ENCODE measurements at places on chromosomes 13 and 19.

GRCh38 chr13:24357756-24358155, 48.4 kb downstream of the C1QTNF9 start:
- no peak for ATAC-seq

GRCh38 chr13:80276371-80277289, 64.3 kb downstream of the SPRY2 start:
- no peak for ATAC-seq

DNA sequence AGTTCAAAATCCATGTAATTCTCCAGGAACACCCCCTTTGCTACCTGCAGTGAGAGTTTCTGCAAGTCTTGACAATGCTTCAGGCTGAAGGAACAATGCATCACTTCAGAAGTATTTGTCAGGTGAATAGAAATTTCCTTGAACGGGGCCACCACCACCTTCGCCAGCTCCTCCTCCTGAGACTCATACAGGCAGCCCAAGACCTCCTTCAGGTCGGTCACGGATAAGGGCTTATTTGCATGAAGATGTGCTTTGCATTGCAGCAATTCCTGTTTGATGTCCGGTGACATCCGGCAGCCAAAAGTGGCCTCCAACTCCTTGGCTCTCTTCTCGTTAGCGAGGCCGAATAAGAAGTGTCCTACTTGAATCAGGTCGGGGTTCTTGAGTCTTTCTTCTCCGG, 8.4 kb downstream of the NLRP7 start:
- ATAC-seq: no peak

- ATAC-seq: no peak
These were observed 35.3 kb downstream of the CCL25 start for GRCh38 chr19:8087876-8088275.

GRCh38 chr13:39788102-39788501, 132.6 kb downstream of the COG6 start:
- no peak for ATAC-seq

GRCh38 chr19:10544753-10545251, 1.1 kb downstream of the ATG4D start:
- no peak for ATAC-seq
